ENCODE measurements at places on chromosomes 2 and 18.

DNA sequence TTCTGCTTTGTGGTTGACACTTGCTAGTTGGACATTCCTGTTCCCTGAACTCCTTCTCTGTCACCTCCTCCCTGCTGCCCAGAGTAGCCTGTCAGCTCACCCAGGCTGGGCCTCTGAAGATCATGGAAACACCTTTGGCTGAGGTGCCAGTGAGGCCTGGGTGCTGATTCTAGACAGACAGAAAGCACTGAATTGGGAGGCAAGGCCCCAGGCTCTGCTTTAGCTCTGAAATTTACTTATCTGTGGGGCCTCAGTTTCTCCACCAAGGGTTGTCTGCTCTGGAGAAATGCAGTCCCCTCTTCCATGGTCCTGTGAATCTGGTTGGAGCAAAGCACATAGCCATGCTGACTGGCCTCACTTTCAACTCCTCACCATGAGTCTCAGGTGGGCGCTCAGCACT is 104.6 kb upstream of the SIX3 start:
- no peak for DNase-seq

DNA sequence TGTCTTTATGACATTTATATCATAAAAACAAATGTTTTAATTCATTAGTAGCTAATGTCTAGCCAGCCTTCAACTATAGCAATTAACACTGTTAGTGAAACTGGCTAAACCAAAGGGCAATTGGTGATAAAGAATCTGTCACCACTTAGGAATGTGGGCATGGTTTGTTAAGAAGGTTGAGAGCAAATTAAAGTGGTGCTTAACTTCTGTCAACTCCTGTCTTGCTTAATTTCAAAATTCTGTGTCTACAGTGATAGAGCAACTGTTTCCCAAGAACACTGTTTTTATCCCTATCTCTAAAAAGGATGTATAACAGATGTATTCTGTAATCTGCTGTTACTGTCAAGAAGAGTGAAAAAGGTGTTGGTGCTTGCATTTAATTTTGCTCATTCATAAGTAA is 36.5 kb downstream of the CFAP36 start:
- no peak for DNase-seq

DNA sequence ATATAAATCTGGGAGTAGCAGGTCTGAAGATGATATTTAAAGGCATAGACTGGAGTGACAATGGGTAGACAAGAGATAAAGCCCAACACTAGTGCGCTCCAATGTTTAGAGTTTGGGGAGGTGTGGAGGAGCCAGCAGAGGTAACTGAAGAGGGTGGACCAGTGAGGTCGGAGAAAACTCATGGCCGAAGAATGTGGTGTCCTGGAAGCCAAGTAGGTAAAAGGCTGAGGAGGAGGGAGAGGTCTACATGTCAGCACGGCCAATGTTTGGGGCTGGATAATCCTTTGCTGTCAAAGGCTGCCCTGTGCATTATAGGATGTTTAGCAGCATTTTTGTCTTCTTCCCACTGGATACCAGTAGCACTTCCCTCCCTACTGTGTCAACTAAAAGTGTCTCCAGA is 78.8 kb upstream of the KCNE4 start:
- no peak for DNase-seq

- no peak for DNase-seq
These were observed 274.4 kb downstream of the ERBB4 start for GRCh38 chr2:212264187-212264586.

GRCh38 chr18:61887838-61888237 is 5.0 kb downstream of the RNF152 start:
- DNase-seq, result no peak

DNA sequence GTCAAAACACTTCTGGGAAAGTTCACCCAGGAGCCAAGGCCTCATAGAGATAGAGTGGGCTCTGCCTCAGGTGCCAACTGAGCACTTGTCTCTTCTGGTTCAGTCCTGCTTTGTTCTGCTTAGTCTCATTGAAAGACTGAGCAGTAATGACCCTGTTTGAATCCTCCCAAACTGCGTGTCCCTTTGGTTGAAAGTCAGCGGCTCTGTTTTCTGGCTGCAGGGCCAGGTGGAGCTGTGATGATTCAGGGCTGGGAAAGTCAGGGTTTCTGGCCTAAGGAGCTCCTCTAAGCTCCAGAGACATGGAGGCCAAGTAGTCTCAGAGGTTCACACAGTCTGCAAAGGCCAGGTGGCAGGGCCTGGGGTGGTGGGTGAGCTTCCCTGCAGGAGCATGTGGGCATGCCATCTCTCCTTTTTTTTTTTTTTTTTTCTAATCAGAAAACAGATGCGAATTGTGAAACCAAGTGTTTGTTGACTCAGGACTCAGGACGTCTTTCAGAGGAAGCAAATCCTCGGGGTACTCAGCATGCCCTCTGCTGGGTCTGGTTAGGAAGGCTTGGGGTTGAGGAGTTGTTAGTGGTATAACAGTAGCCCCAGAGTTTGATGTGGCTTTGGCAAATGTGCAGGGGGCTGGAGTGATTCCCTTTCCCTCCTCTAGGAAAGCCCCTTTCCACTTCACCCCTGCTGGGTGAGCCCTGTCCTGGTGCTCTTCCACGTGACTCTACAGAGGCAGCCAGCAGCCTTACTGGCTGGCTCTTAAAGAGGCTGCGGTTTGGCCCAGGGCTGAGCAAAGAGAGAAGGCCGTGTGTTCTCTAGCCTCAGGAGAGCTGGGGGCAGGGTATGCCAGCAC is 38.3 kb downstream of the TMEM17 start:
- DNase-seq, result no peak

- no peak for DNase-seq
These were observed 381.0 kb upstream of the CNTNAP5 start for GRCh38 chr2:123644053-123644452.

DNA sequence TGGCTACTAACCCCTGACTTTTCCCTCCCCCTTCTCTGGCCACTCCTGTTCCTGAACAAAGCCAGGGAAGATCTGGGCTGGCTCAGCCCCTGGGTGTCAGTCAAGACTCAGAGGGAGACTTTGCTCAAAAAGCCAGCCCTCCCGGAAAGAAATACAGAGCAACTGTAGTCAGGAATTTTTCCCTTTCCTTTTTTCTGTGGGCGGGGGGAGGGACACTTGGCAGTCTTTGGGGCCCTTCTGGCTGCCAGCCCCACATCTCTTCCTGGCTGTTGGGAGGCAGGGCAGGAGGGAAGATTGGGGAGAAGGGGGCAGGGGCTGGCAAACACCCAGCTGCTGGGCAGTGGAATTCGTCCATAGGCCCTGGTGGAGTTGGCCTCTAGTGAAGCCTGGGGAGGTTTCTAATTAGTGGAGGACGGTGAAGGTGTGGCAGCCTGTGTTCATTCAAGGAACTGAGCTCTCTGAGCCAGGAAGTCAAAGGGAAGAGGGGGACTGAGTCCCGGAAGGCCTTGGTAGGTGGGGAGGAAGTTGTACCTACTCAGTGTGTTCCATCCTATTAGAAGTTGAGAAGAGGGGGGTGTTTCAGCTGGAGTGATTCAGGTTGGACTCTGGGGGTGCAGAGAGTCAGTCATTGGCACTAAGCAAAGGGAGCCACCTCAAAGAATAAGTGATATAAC is 10.9 kb downstream of the IGFBP2 start:
- no peak for DNase-seq

DNA sequence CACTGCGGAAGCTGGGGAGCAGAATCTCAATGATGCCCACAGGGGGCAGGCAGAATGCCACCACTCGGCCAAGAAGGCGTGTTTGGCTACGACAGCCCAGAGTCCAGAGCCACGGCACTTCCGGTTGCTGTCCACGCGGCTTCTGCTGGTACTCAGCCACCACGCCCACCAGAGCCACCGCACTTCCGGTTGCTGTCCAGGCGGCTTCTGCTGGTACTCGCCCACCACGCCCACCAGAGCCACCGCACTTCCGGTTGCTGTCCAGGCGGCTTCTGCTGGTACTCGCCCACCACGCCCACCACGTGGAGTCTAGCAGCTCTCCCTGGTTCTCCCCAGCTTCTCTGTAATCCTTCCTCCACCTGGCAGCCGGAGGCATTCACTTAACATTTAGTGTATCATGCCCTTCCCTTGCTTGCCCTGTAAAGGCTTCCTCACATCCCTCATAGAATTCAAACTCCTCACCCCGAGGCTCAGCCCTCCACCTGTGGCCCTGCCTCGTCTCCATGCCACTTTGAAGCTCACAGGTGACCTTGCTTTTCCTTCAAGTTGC is 40.1 kb upstream of the APCDD1 start:
- DNase-seq, result no peak

- no peak for DNase-seq
These were observed 32.4 kb downstream of the NTSR2 start for GRCh38 chr2:11637546-11637945.

DNA sequence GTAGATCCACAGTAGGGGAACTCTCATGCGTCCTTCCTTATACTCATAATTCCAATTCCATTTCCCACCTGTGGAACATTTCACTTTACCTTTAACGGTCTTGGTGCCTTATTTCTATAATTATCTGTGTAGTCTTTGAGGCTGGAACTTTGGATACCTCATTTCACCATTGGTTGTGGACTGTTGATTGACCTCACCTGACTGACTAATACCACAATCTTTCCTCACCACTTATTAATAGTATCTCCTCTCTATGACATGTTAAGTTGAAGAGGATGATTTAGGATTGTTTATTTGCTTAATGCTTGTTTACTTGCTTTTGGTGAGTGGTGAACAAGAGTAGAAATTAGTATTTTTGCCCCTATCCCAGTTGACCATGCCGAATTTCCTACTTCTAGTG is 50.0 kb downstream of the R3HDM1 start:
- DNase-seq, result no peak

DNA sequence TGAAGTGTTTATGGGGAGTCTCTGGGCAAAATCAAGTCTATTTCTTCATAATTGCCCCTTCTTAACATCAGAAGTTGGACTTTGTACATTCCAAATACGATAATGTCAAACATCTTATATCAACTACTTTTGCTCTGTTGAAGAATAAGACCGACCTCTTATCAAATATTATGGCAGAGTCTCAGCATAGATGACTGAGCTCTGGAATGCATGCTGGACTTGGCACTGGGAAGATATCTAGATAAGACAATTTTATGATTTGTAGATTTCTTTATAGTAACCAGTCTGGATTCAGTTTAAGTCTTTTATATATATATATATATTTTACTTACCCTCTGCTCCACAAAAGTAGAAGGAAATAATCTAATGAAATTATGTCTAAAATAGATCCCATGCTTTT is 8.2 kb downstream of the APLF start:
- DNase-seq, result no peak

DNA sequence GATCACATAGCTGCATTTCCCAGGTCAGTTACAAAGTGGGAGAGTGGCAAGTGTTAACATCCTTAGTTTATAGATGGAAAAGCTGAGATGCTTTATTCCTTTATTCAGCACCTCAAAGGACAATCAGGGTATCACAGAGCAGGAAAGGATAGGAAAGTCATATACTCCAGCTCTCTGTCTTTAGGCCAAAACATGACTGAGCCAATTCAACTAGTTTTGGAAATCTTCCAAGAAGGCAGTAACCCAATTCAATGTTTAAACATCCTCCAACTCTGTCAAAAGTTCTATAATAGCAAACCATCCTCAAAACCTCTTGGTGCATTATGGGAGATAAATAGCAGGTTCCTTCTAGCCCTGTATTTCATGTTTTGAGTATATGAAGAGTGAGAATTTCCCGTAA is 25.2 kb downstream of the CASP8 start:
- no peak for DNase-seq

DNA sequence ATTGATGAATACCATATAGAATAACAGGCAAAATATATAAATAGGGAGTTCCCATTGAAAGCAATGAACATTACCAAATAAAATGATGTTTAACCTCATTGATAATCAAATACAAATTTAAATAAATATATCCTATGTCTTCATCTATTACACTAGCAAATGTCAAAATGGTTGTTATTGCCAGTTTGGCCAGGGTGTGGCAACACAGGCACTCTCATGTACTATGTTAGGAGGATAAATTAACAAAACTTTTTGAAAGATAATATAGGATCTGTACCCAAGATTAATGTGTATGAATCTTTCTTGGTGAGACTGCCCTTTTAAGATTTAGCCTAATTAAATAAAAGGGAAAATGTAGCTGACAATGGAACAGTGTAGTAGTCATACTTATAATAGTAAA is 659.3 kb downstream of the ERBB4 start:
- no peak for DNase-seq

DNA sequence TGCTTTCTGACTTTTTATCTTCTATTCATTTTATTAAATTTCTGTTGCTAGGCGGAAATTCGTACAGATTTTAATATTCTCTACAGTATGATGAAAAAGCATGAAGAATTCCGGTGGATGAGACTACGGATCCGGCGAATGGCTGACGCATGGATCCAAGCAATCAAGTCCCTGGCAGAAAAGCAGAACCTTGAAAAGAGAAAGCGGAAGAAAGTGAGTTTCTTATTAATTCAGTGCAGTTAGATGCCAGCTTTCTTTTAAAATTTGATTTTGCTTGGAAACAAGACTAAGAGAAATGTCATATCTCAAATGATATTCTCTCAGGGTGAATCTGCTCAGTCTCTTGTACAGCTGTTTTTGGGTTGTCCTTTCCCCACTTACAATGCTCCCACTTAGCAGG is 84.3 kb downstream of the MGAT5 start:
- no peak for DNase-seq

- no peak for DNase-seq
These were observed 326.3 kb downstream of the EPHA4 start for GRCh38 chr2:221245772-221246171.

- no peak for DNase-seq
These were observed 172.3 kb downstream of the ALK start for GRCh38 chr2:29749041-29749440.

DNA sequence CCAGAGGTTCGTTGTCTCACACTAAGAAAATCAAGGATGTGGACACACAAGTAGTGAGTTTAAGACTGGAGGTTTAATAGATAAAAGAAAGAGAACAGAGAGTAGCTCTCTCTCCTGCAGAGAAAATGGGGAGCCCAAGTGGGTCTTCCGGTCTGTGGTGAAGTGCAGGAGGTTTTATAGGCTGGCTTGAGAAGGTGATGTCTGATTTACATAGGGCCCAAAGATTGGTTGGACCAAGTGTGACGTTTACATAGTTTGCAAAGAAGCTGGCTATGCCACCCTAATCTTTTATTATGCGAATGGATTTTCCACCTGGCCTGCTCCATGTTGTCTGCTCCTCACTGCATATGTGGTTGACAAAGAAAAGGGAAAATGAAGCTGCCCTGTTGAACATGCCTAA is 430.4 kb upstream of the TRIB2 start:
- DNase-seq, result no peak

GRCh38 chr2:97739893-97740245 is 26.5 kb downstream of the ZAP70 start:
- no peak for DNase-seq

DNA sequence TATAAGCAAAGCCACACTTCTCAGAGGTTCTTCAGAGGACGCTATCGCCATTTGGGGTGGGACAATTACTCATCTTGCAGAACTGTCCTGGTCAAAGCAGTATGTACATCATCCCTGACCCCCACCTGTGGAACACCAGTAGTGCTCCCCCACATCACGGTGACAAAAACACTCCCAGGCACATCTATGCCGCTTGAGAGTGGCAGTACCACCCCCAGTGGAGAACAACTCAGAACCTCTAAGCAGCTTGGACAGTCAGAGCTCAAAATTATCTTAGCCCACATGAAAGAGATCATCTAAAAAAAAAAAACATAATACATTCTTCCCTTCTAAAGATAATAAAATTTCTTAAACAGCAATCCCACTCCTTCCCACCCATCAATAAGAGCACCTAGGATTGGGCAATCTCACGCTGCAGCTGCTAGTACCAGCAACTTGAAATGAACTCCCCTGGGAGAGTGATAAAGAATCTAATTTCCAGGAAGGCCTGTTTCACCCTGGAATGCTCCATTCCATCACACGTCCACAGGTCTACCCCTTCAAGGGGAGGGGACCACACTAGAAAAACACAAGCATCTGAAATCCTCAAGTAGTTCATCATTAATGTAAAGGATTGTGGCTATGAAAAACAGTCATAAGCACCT is 31.7 kb downstream of the LRP2 start:
- no peak for DNase-seq
